ELR (cell line): ENCODE measurements at places on chromosomes 6 and 20.

- no peak for DNase-seq
Observed at GRCh38 chr20:38831995-38832620, 26.6 kb downstream of the PPP1R16B start.

GRCh38 chr6:98836962-98837944 is 2.9 kb downstream of the POU3F2 start:
- DNase-seq: no peak

- DNase-seq: peak; percentile 65
Observed at GRCh38 chr6:35240838-35241801, 18.4 kb upstream of the ZNF76 start.

DNA sequence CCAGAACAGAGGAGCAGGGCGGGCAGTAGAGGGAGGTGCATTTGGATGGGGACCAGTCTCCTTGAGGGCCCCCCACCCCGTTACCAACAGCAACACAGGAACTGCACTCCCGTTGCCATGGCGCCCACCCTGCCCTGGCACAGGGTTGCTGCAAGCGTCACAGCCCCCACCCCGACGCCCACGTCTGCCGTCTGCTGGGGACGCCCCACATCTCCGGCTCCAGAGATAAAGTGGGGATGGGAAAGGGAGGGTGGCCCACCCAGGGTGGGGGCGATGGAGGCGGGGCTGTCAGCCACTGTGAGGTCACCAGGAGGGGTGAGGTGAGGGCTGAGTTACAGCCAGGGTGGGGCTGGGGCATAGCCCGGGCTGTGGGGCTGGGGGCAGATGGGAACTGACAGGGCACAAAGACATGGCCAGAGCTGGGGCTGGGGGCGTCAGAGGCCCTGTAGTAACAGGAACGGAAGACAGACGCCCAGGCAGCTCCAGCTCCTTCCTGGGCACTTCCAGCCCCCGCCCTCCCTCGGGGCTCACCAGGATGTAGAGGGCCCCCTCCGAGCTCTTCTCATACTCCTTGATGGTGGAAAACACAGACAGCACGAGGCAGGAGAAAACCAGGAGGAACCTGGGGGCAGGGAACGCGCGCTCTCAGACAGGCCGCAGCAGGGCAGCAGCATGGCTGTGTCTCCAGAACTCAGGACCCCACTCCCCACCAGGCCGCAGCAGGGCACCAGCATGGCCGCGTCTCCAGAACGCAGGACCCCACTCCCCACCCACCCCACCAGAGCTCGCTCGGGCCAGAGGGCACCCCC is 26.0 kb downstream of the KCNQ2 start:
- no peak for DNase-seq

DNA sequence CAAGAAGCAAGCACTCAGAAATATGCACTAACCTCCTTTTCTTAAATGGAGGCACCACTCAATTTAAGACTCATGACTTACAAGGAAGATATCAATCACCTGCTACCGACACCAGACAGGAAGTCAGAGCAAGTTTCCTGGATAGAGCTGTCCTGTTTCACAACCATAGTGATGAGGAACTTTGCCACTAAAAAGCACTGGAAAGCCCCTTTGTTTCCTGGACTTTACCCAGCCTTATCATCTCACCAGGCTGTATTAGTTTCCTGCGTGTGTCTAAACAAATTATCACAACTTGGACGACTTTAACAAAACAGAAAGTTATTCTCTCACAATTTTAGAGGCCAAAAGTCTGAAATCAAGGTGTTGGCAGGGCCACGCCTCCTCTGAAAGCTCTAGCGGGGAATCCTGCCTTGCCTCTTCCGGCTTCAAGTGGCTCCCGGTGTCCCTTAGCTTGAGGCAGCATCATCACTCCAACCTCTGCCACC is 253.8 kb upstream of the STXBP5 start:
- no peak for DNase-seq
